ENCODE measurements at places on chromosomes 6 and 20.
A peak's percentile ranks its signal among the peaks of the same experiment; 100 is the strongest.

DNA sequence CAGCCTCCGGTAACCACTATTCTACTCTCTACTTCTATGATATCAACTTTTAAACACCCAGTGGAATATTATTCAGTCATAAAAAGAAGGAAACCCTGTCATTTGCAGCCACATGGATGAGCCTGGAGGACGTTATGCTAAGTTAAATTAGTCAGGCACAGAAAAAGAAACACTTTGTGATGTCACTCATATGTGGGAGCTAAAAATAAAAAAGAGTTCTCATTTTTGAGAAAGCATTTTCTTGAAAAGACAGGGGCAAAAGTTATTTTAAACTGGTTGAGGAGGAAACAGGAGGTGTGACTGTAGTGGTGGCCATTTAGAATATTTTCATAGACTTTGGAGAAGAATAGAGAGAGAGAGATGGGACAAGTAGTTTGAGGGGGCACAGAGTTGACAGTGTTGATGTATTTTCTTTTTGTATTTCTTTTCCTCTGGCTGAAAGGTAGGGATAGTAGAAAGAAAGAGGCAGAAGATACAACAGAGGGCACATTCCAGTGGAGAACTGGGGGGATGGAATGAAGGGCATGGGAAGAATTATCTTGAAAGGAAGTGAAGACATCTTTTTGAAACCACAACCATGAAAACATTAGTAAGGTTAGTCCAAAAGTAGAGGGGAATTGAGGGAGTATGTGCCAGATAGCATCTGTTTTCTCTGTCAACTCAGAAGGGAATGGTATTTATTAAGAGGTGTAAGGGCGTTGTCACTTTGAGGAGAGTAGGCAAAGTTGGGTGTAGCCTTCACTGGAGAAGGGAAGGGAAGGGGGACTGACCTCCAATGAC lies 181.3 kb upstream of the GMDS start:
- DNase-seq, result no peak

DNA sequence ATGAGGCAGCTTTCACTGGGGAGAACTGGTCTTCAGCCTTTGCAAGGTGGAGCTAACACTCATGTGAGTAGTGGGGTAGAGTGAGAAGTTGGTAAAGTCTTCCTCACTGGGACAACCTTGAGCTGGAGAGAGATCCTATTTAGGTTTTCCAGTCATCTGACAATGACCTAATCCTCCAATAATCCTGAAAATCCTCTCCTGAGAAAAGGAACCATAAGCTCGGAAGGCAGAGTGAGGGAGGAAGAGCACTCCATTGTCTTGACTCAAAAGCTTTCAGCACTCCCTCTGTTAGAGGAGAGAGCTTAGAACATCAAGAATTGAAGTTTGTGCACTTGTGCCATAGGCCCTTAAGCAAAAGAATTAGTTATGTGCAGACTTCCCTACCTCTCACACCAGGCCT lies 77.8 kb downstream of the TRAM2 start:
- DNase-seq, result no peak

DNA sequence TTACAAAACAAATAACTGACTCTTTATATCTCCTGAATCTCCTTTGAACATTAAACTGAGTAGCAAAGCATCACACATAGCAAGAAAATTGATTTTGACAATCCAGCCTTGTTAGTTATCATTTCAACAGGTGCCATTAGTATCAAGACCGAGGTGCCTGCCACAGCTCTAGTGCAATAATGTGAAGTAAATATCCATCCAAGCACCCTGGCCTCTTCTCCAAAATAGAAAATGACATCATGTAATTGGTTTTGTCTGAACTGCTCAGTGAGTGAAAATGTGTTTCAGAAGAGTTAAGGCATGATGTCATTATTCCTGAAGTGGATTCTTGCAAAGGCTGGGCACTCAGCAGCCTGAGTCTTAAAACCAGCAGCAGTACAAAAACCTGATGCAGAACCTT lies 341.4 kb downstream of the PLCB1 start:
- no peak for DNase-seq

DNA sequence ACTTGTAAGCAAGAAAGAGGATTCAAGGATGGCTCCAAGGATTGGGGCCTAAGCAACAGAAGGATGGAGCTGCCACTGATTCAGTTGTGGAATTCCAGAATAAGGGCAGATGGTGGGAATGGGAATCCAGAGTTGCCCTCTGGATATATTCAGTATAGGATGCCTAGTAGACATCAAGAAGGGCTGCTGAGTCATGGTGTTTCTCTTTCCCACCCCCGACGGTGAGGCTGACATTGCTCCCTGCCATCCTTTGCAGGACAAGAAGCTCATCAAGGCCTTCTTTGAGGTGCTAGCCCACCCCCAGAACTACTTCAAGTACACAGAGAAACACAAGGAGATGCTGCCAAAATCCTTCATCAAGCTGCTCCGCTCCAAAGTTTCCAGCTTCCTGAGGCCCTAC lies 11.2 kb upstream of the ZNF76 start:
- DNase-seq, result no peak

- DNase-seq, result no peak
Observed at GRCh38 chr20:46173652-46174468, 55.7 kb downstream of the CD40 start.

GRCh38 chr20:56909918-56910714 lies 281.0 kb downstream of the TFAP2C start:
- DNase-seq, result no peak

GRCh38 chr20:43731927-43732326 lies 5.1 kb upstream of the GTSF1L start:
- no peak for DNase-seq

- DNase-seq, result peak; percentile 60
Observed at GRCh38 chr6:12150812-12151432, 138.8 kb downstream of the HIVEP1 start.

GRCh38 chr20:45097485-45098102 lies 3.3 kb downstream of the KCNS1 start:
- no peak for DNase-seq

GRCh38 chr6:49462599-49462926 lies 490 bp downstream of the MMUT start:
- no peak for DNase-seq

GRCh38 chr6:92763680-92764079 lies 655.7 kb downstream of the EPHA7 start:
- DNase-seq, result no peak

DNA sequence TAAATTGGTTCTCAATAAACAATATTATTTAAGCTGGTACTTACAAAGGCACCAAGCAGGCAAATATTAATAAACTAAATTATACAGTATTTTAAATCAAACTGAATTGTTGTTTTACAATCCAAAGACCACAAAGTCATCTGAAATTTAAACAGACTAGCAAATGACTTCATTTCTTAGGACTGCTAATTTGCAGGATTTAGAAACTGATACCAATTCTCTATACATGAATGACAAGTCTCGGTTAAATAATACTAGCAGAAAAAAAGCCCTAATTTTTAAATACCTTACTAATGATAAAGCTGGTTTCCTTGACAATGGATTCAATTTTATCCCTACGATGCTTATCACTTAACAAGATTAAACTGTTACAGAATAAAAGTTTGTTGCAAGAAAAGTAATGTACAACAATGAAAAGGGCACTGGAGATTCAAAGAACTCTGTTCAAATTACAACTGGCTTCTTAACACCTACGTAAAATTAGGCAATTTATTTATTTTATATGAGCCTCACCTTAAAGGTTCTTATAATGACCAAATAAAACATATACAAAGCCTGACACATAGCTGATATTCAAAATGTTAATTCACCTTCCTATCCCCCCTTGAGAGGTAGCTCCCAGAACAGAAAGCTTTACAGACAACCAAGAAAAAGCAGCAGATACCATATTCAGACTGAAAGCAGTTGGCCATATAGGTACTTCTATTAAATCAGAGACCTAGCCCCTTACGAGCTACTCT lies 33.1 kb downstream of the HBS1L start:
- DNase-seq, result no peak

- no peak for DNase-seq
Observed at GRCh38 chr6:129671442-129672340, 38.3 kb downstream of the ARHGAP18 start.

DNA sequence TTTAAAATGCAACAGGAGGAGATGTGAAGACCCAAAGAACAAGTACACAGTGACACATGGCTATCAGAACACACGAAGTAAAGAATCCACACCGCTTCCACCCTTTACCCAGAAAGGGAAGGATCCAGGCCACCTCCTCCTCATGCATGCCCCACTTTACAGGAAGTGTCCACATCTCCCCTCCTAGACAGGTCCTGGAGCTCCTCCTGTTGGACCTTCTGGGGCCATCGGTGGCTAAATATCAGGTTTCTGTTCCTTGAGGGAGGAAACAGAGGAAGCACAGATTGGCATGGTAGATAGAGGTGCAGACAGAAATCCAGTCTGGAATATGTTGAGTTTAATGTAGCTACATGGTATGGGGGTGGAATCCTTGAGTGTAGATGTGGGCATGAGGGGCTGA lies 10.9 kb downstream of the NINL start:
- DNase-seq, result no peak

DNA sequence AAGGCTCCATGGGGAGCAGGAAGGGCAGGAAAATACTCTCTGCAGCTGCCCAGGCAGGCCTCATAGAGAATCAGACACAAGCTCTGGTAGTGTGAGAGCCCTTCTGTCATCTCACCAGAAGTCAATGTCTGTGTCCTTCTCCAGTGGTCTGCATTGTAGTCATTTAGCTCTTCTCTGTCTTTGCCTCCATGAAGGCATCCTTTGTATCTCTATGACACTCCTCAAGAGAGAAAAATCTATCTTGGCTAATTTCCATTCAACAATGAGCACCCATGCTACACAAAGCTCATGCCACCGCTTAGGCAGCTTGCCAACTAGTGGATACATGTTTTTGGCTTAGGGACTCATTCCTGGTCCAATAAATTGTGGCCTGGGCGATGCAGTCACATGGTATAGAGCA lies 92.1 kb downstream of the RNF217 start:
- peak; percentile 40 for DNase-seq

GRCh38 chr6:18415671-18416340 lies 28.7 kb downstream of the RNF144B start:
- DNase-seq, result no peak

DNA sequence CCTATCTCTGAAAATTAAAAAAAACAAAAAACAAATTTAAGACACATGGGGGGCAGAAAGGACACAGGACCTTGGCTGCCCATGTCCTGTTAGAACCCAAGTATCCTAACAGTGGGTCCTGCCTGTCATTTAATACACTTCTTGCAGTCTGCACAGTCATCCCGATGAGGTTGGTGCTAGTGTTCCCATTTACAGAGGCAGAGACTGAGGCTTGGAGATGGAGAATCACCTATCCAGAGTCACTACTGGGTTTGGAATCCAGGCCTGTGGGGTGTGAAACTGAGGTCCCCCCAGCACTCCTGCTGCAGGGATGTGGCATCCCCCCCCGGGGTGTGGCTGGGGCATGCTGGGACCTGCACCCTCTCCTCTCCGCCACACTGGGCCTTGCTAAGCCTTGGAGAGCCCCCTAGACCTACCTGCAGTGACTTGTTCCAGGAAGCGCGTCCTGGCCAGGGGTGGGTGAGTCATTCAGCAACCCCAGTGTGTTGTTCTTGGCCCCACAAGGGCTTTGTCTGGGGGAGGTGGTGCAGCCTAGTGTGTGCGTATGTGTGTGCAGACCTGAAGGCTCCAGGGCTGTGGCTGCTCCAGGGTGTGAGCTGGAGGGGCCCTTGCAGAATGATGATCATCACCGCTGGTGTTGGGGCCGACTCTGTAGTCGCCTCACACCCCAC lies 49.7 kb downstream of the BCAS4 start:
- DNase-seq, result no peak

GRCh38 chr6:45462190-45463134 lies 84.7 kb upstream of the SUPT3H start:
- no peak for DNase-seq

GRCh38 chr6:56456785-56457184 lies 185.9 kb downstream of the DST start:
- no peak for DNase-seq

DNA sequence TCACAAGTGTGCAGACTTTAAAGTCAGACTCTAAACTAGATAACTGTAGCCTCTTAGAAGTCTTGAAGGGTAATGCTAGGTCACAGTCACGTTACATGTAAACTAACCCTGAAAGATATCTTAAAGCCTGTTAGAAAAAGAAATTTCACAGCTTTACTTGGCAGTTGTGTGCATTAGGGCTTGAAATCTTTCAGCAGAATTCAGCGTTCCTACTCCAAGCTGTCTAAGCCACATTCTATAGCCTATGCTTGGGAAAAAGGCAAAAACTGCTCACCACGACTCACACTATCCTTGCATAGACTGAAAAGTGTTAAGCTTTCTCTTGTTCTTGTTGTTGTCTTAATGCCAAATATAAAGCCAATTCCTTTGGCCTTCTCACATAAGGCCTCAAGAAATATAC lies 338.0 kb upstream of the SASH1 start:
- DNase-seq, result no peak

DNA sequence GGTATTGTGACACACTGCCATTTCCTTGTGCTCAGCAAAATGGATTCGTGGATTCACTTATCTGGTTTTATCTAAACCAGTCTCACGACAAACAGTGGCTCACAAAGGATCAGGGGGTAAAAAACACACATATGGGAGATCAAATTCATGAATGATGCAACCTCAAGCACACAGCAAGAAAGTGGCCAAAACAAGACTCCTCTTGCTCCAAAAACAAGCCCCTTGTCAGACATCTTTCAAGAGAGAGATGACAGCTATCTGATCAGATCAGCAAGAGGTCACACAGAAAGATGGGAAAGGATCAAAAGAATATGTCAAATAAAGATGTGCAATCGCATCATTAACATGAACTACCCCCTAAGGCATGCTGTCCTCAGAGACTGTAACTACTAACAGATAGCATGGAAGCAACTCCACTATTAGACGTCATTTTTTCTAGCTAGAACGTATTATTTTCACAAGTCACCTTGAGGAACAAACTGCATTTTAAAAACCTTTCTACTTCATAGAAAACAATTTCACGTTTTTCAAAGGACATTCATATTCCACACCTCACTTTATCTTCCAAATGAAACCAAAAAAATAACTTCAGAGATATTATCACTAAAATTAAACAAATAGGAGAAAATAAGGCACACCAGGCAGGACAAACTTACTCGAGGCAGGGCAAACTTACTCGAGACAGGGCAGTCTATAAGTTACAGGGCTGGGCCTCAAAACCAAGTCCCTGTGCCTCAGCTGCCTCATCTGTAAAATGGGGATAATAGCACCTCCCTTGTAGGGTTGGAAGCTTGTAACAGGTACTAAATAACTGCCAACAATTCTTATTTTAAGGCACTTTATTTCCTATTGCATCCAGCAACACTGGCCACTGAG lies 122.3 kb downstream of the PREX1 start:
- DNase-seq, result no peak

GRCh38 chr20:47606983-47607613 lies 105.4 kb downstream of the NCOA3 start:
- no peak for DNase-seq

GRCh38 chr20:60046436-60046835 lies 88.2 kb downstream of the CDH26 start:
- DNase-seq, result no peak

All from substantia nigra (tissue), 51 donors.